ENCODE measurements at places on chromosomes 1 and 21. TPM values are rescaled to one million over a fixed set of nuclear protein-coding genes. Genes with fewer than 3 reads are reported as not detected.

- no peak for DNase-seq
These were observed 5.5 kb downstream of the AMPD2 start for GRCh38 chr1:109625176-109625575.

- DNase-seq = no peak
These were observed 46.1 kb downstream of the FGGY start for GRCh38 chr1:59342801-59343575.

DNA sequence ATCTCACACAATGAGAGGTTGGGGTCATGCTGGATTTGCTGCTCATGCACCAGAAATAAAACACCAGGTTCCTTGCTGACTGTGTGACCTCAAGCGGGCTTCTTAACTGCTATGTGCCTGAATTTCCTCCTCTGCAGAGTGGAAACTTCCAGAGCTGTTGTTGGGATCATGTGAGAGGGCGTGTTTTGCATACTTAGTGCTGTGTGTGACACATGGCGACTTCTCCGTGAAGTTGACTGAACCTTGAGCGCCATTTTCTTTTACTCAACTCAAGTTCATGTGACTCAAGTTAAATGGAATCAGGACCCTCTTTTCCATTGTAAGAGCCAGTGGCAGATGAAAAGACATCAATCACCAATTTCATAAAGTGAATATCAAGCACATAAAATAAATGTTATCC, 224.0 kb downstream of the KIF26B start:
- no peak for DNase-seq

OR6K3 gene
- total RNA-seq = not detected

- DNase-seq = no peak
These were observed 230.2 kb downstream of the PRDM2 start for GRCh38 chr1:13930151-13930550.

DNA sequence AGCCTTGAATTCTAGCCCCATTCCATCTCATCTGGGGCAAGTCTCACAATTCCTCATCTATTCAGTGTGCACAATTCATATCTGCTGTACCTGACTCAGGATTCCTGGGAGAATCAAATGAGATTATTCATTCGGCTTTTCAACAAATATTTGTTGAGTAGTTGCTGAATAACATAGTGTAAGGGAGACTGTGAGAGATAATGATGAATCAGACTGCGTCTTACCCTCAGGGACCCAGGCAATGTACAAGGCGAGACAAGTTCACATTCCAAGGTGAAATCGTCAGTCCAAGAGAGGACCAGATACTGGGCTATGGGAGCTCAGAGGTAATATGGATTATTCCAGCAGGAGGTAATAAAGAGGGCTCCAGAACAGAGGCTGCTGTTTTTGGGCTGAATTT, 67.8 kb upstream of the SMYD2 start:
- DNase-seq = no peak

OR2T29 gene
- not detected for total RNA-seq

DNA sequence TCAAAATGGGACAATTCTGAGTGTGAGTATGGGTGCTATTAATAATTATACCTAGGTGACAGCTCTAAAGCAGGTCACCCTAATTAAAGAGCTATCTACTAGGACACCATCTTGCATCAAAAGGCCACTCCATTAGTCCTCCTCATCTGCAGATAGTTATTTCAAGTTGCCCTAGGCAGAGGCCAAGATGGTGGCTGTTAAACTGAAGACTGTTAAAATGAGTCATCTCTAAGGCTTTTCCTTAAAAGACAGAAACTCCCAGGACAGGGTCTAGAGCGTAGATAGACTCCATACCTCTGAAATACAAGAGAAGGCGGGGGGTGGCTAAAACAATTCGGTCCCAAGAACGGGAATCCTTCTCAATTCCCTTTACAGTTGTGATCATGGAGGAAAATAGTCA, 4.5 kb upstream of the ZNF697 start:
- DNase-seq = no peak

TNFRSF9 gene
- 0.42 TPM for total RNA-seq

DNA sequence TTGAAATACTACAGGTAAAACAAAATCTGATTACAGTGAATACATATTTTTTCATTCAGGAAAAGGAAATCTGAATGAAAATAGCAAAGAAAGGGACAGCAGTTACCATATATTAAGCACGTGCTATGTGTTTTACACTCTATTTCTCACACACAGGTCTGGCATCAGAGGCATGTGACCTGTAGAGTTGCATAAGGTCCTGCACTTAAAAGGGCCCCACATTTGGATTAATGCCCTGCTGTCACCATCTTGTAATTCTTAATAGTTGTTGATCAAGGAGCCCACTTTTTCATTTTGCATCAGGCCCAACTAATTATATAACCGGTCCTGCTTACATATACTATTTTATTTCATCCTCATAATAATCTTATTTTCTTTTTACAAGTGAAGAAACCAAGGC, 125.8 kb downstream of the LRRC40 start:
- no peak for DNase-seq

GRCh38 chr1:185693654-185694053, 40.5 kb upstream of the HMCN1 start:
- no peak for DNase-seq

LAPTM5 gene
- 114 TPM for total RNA-seq

GRCh38 chr1:234950598-234950997, 178.0 kb downstream of the TOMM20 start:
- DNase-seq = no peak

GRCh38 chr1:229012823-229013222, 258.1 kb upstream of the RAB4A start:
- DNase-seq = no peak

DNA sequence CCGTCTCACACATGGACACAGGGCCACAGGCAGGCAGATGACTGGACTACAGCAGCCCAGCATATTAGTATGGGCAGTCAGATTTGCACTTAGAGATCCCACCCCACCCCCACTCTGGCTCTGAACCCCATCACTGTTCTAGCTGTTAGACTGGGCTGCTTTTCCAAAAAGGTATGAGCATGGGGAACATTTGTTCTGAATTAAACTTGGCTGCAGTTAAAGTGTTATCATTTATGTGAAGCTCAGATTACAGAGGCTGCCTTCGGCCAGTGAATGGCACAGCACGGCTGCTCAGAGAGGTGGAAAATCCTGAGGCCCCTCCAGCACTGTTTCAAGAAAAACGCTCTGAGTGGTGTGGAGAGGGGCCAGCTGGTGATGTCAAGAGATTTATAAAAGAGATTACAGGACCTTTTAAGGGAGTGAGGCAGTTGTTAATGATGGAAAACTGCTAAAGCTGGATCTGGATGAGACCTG, 6.9 kb upstream of the NOS1AP start:
- DNase-seq = peak; percentile 46

GRCh38 chr1:90134175-90134955, 139.5 kb downstream of the ZNF326 start:
- no peak for DNase-seq

MLLT11 gene
- 2.5 TPM for total RNA-seq

GRCh38 chr1:111505641-111506119, 2.2 kb upstream of the ADORA3 start:
- DNase-seq = no peak

FHL3 gene
- 67.9 TPM for total RNA-seq

DNA sequence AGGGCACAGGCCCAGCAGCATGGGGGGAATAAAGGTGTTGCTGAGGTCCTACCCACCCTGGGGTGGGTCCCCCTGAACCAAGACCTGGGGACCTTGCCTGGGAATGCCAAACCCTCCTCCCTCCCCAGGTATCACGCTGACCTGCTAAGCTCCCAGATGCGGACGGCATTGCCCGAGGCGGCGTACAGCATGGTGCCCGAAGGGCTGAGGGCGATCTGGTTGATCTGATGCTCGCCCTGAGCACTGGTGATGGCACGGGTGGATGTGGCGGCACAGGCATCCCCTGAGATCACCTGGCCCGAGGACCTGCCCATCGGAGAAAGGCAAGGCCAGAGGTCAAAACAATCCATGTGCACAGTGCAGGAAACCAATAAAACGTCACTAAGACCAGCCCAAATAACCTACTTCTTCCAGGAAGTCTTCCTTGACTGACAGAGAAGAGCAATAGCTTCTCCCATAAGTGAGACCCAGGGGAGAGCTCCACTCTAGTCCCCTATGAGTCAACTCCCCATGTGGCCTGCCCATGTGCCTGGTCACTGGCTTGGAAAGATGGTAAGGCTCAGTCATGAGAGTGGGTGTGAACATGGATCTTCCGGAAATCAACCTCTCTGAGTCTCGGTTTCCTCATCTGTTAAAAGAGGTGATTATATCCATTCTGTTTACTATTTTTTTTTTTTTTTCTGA, 46.3 kb downstream of the KIF21B start:
- DNase-seq = no peak

DNA sequence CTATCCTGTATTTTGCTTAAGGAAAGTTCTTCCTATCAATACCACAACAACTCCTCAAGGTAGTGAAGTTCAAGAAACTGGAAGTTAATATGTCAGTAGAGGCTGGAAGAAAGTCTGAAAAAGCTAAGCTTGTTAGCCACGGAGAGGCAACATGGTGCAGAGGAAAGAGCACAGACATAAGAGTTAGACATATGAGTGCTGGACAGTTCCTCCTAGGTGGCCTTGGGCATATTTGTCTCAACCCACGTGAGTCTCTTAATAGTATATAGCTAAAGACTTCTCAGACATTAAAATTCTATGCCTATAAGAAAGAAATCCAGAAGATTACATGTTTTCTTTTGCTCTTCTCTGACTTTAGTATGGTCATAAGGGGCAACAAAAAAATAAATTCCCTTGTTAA, 22.8 kb upstream of the RRP15 start:
- no peak for DNase-seq

DNA sequence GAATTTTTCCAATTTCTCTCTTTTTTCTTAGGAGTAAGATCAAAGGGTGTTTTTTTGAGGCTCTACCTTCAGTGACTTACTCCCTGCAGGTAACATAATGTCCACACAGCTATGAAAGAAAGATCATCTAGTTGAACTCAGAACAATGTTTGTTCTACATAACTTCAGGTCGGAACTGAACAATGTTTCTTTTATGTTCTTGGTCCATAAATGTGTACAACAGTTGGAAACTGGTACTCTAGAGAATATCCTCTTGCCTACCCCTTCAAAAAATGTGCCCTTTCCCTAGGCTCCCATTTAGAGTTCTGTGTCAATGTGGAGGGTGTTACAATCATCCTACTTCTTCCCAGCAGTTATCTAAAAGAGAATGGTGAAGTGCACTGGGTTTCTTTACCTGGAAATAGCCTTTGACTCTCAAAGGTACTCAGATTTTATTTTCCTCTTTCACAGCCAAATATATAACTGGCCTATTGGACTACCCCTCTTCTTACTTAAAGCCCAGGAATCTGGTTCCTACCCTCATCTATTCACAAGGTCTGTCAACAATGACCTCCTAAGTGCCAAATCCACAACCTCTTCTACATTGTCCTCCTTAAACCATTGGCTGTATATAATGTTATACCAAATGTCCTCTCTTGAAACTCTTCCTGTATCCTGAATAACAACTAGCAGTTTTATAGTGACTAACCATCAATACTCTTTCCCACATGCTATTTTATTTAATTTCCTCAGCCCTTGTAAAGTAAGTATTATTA, 42.3 kb downstream of the CD58 start:
- DNase-seq = no peak

- DNase-seq = no peak
These were observed 56.9 kb downstream of the TBCE start for GRCh38 chr1:235424092-235424491.

- DNase-seq = no peak
These were observed 1.5 kb downstream of the VAMP4 start for GRCh38 chr1:171740356-171740863.

DNA sequence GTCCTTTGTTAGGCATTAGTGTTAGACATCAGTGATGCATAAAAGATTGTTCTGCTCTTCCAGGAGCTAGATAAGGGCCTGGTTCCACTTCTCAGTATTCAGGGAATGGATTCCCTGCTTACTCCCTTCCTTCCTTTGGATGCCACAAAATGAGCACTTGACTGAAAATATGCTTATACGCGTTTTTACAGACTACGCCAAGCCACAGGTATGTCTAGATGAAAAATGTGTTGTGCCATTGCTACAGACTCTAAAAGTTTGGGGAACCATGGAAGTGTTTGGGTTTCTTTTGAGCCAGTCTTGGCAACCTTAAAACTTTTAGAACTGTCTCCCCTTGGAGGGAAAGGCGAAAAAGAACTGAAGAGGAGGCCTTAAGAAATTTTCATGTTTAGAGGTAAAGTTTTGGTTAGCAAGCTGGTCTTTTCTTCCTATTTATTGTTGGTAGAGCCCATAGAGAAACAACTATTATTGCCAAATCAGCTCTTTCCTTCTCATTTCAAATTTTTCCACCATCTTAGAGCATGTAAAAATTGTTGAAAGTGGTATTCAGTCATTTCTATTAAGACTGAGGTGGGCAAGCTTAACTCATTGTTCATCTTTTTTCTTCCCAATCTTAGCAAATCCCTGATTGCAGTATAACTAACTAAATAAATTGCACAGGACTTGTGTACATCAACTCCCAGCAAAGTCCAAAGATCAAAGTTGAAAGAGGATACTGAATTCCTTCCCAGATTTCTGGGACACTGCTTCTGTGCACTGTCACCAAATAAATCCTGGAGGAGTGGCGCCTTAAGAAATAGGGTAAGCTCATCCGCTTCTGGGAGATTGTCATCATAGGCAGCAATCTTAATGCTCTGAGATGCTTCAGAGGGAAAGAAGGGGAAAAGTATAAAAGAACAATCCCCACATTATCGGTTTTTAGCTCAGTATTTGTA, 18.9 kb downstream of the FGGY start:
- DNase-seq = no peak

- no peak for DNase-seq
These were observed 61.2 kb downstream of the KCNN3 start for GRCh38 chr1:154808909-154809262.

DNA sequence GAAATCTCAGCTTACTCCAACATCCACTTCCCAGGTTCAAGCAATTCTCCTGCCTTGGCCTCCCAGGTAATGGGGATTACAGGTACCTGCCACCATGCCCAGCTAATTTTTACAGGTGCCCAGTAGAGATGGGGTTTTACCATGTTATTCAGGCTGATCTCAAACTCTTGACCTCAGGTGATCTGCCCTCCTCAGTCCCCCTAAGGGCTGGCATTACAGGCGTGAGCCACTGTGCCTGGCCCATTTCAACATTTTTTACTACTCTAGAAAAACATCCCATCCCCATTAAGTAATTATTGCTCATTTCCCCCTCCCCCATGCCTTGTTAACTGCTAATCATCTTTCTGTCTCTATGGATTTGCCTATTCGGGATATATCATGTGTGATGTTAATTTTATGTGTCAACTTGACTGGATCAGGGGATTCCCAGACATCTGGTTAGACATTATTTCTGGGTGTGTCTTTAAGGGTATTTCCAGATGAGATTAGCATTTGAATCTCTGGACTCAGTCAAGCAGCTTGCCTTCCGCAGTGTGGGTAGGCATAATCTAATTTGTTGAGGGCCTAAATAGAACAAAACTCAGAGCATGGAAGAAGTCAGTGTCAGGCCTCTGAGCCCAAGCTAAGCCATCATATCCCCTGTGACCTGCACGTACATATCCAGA, 33.0 kb upstream of the ZBTB8B start:
- no peak for DNase-seq

DUSP23 gene
- 47.1 TPM for total RNA-seq

GRCh38 chr1:233289676-233290075, 5.8 kb downstream of the PCNX2 start:
- DNase-seq = no peak

OR14A2 gene
- not detected for total RNA-seq

INSRR gene
- total RNA-seq = 0.51 TPM

Measured in aorta (tissue), 5 donors.